ENCODE measurements at places on chromosomes 4 and X.
A peak's percentile ranks its signal among the peaks of the same experiment; 100 is the strongest.

DNA sequence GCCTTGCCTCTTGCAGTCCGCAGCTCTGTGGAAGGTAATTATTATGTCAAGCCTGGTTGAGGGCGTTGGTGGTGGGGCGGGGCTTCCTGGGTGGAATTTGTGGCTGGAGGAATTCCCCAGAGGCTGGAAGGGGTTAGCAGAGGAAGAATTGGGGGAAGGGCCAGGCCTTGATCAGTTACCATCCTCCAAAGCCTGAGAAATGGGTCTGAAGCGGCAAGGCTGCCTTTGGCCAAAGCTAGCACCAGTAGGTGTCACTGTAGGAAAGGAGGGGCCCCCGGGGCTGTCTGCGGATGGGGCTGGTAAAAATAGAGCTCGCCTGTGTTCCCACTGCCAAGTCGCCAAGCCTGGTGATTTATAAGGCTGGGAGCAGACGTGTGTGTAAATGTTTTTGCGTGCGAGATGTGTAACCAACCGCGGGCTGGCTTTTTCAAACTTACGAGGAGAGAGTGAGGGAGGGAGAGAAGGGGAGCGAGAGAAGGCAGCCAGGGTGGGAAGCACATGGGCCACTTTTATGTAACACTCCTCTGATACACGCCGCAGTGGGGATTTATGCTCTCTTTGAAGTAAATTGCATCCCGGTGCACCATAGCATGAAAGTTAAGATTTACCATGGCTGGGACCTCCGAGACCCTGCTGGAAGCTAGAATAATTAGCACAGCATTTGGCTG lies 367.0 kb downstream of the BCOR start:
- peak; percentile 67 for DNase-seq

- no peak for DNase-seq
Measured at GRCh38 chrX:34873500-34874225, 68.9 kb upstream of the FAM47B start.

GRCh38 chr4:151359576-151359975 lies 34.2 kb upstream of the SH3D19 start:
- DNase-seq: no peak

DNA sequence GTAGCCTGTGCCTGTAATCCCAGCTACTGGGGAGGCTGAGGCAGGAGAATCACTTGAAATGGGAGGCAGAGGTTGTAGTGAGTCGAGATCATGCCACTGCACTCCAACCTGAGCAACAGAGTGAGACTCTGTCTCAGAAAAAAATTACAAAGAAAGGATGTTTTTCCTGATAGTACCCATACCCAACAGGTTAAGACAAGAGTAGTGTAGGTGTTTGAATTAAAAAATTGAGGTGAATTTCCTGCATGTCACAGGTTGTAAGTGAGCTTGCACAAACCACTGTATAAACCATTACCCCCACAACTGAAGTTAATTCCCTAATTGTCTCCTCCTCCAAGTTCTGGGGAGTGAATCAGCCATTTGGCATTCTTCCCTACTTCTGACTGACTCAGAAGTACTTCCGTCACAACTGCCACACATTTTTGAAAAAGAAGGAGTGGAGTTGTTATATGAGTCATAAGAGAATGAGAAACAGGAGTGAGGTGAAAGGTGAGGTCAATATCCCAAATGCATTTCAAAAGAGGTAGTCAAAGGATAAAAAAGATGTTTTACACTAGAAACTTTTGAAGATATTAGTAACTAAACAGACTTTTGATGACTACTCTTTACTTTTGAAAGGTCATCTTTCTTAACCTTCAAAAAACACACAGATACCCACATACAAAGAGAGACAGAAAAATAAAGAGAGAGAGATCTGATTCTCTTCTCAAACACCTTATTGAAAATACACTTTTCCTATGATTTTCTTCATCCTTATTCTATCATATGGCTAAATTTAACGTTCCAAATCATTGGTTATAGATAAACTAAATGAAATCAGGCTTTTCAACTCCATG lies 134.5 kb downstream of the BTC start:
- DNase-seq: peak; percentile 98

DNA sequence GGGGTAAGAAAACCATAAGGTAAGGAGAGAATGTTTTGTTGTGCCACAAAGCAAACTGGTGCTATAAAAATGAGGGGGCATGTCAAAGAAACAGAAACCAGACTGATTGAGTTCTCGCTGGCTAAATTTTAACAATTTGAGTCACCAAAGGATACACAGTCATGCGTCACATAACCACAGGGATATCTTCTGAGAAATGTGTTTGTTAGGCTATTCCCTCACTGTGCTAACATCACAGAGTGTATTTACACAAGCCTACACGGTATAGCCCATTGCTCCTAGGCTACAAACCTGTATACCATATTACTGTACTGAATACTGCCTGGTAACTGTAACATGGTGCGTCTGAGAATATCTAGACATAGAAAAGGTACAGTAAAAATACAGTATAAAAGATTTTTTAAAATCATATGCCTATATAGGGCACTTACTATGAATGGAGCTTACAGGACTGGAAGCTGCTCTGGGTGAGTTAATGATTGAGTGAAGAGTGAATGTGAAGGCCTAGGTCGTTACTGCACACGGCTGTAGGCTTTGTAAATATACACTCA lies 50.1 kb downstream of the FBXW7 start:
- peak; percentile 84 for DNase-seq

DNA sequence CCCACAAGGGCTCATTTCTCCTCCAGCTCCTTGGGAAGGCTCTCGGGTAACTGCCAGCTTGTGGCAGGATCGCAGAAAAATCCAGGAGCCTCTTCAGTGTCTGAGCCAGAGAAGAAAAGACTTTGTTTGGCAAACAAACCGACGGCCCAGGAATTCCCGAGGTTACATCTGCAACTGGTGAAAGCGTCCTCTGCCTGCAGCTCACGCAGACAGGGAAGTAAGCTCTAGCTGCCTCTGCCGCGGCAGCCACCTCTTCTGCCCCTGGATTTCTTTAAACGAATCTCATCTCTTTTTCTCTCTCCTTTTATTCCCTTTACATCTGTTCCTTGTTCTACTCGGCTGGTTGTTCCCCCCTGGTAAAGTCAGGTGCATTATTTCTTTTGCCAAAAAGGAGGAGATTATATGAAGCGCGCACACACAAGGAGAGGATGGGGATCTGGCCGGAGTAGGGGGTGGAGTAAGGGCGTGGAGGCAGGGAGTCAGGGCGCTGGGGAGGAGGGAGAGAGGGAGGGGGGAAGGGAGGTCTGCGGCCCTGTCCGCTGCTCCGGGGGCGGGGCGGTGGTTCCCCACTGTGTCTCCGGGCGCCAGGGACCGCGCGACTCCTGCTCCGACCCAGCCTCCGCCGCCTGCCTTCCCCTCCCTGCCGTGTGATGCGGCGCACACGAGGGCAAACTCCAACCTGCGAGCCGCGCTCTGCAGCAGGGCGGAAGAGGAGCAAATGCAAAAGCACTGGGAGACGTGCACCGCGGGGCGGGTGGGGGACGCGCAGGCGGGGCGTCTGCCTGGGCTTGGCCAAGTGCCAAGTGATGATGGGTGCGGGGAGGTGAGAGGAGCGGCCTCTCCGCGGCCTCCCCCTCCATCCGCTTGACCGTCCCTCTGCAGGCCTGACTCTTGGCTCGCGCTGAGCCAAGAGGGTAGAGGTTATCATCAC lies at the start of gene DCHS2:
Gene DCHS2, minus strand, starts transcription at position 459 of the 931 bp plus-strand sequence. Its CDS starts 444 bp downstream, at position 15.
- DNase-seq: no peak

GRCh38 chr4:128635955-128636560 lies 173.4 kb upstream of the JADE1 start:
- DNase-seq: no peak

DNA sequence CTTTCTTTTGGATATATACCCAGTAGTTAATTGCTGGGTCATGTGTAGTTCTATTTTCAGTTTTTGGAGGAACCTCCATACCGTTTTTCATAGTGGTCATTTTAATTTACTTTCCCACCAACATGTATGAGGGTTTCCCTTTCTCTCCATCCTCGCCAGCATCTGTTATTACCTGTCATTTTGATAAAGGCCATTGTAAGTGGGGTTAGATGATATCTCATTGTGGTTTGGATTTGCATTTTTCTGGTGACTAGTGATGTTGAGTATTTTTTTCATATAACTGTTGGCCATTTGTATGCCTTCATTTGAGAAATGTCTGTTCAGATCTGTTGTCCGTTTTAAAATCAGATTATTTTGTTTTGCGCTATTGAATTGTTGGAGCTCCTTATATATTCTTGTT lies 28.8 kb upstream of the CXCL2 start:
- DNase-seq: no peak

DNA sequence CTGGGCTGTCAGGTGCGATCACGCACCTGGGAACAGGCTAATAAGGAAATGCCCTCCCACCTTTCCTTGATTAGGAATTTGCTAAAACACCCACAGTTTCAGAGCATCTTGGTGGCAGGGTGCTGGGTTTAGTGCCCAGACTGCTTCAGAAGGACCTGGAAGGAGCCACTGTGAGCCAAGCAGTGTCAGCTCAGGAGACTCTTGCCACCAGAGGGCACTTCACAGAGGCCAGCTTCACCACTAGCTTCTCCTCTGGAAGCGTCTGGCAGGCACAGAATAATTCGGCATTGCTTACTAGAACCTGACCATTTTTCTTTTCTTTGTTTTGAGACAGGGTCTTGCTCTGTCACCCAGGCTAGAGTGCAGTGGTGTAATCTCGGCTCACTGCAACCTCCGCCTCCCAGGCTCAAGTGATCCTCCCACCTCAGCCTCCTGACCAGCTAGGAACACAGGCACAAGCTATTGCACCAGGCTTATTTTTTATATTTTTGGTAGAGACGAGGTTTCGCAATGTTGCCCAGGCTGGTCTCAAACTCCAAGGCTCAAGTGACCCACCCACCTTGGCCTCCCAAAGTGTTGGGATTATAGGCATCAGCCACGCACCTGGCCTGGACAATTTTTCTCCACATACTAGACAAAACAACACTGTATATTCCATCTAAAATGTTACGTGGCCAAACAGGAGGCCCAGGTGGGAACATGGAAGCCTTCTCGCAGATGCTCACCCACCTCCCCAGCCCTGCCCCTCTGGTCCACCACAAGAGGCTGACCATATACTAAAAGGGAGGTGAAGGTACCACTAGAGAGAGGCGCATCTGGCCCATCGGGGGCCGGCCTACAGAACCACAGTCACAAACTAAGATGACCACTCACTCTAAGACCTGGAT lies 14.1 kb downstream of the NOP14 start:
- DNase-seq: peak; percentile 44

- DNase-seq: no peak
Measured at GRCh38 chrX:20498851-20499635, 232.3 kb upstream of the RPS6KA3 start.

DNA sequence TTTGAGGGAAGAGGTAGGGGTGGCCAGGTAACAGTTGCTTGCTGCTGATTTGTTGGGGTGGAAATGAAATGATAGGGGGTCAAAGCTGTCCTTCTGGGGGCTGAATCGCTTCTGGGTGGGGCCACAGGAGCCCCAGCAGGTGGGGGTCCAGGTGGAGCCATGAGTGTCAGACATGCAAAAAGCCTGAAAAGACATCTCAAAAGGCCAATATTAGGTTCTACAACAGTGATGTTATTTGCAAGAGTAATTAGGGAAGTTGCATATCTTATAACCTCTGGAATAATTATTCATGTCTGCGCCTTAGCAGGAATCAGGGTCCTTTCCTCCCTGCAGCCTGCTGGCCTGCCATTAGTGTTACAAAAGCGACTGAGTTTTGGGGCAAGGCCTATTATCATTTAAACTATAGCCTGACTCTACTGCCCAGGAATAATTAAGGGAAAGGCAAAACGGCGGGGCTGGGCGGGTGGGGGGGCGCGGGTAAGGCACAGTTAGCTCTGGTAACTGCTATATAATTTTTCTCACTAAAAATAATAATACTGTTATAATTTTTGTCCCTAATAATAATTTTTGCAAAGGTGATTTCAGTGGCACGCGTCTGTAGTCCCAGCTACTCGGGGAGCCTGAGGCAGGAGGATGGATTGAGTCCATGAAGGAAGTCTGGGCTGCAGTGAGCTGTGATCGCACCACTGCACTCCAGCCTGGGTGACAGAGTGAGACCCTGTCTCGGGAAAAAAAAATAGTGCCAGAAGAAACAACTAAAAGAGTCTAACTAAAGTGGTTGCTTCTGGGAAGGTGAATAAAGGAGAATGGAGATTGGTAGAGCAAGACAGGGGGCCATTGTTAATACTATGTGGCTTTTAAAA lies 145.7 kb downstream of the MAGEB17 start:
- DNase-seq: no peak

- DNase-seq: no peak
Measured at GRCh38 chr4:13151194-13151593, 332.9 kb downstream of the RAB28 start.

DNA sequence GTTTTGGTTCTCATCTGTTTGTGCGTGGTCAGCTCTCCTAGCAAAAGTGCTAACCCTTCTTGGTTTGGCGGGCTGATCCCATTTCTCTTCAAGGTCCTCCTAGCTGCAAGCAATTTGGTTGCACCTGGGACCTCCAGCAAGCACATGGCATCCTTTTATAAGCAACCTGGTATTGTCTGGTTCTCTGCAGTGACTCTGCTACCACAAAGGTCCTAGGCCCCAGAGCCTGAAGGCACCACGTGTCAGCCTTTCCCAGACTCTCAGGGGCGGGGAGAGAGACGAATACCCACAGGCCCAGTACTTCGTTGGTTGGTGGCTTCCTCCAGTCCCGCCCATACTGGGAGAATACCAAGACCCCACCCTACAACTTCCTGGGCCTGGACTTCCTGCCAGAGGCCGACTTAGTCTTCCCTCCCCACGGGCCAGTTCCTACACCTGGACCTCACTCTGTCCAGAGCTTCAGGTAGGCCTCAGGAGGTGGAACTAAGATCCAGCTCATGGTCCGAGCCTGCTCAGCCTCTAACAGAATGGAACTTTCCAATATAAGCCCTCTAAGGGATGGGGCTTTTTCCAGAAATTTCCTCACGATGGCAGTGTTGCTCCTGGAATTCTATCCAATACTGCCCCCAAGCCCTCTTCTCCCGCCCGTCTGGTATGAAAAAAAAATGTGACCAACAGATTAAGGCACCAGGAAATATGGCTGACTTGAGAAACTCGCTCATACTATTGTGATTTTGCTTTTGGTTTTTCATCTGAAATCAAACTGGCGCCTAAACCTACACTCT lies 192.5 kb upstream of the STK26 start:
- DNase-seq: peak; percentile 71

- no peak for DNase-seq
Measured at GRCh38 chrX:18674417-18674787, 2.5 kb upstream of the RS1 start.

DNA sequence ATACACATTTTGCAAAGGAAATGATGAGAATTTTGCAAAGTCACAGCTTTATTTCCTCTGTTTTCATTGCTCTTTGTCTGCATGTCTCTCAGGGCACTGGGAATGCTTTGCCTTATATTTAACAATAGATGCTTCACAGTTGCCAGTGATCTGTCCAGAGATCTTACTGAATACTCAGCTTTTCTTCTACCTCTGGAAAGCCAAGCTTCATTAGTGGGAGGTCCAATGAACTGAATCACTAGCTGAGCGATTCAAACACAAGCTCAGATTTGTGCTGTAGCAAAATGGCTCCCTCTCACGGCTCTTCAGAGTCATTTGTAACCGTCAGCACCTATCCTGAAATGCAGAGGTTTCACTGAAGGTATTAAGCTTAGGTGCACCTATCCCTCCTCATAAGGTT lies 138.9 kb downstream of the DCLK2 start:
- peak; percentile 77 for DNase-seq

- DNase-seq: no peak
Measured at GRCh38 chr4:155473420-155474095, 96.8 kb upstream of the MAP9 start.

- no peak for DNase-seq
Measured at GRCh38 chr4:75831856-75832405, 70.3 kb downstream of the PPEF2 start.

- DNase-seq: peak; percentile 65
Measured at GRCh38 chrX:22395372-22395771, 122.7 kb downstream of the CBLL2 start.

Measured in ELR (cell line).